ENCODE measurements at places on chromosomes 13 and 19. TPM values are rescaled to one million over a fixed set of nuclear protein-coding genes. Genes with fewer than 3 reads are reported as not detected.

DNA sequence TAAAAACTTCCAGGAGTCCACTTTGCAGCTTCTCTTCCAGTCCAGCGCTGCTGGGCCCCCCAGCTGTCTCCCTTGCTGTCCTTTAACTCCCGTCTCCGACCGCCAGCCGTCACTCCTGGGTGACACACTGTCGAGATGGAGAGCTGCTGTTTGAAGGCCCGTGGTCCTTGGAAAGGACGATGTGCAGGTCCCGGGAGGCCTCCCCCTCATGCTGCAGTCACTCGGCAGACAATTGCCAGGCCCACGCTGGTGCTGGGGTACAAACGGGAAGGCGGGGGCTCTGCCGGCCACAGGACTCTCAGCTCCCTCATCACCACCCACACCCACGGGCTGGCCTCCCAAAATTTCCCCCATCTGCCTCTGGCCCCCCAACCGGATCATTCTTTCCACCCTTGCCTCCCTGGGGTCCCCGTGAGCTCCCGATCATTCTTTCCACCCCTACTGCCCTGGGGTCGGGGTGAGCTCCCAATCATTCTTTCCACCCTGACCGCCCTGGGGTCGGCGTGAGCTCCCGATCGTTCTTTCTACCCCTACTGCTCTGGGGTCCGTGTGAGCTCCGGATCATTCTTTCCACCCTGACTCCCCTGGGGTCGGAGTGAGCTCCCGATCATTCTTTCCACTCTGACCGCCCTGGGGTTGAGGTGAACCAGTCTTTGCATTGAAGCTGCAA is 16.0 kb upstream of the ZNF554 start:
- no peak overlapping the region for H3K4me3 ChIP-seq
- DNase-seq = no peak
- no peak overlapping the region for H3K27ac ChIP-seq
- H3K4me1 ChIP-seq = no peaks in the 10 kb centered on the region

DNA sequence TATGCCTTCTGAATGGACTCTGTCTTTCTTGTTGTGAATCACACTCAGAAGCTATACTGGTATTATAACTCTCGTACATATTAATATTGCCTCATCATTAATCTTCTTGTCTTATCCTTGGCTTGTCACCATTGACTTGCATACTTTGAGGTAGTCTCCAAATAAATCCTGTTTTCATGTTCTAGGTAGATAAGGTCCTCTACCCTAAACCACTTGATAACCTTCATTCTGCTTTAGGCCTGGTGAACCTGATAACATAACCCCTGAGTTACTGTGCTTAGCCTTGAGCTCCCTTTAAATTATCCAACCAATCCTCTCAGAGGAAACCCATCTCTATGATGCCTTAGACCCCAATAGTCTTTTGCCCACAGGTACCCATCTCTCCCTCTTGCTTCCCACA is 1162.3 kb downstream of the SLITRK1 start:
- no peak for DNase-seq
- H3K4me3 ChIP-seq = no peak overlapping the region
- no peak overlapping the region for H3K27ac ChIP-seq
- H3K4me1 ChIP-seq = no peaks in the 10 kb centered on the region
- no peaks in the 10 kb centered on the region for H3K36me3 ChIP-seq

The DAND5 gene
- total RNA-seq = not detected

The ZNF302 gene
- total RNA-seq = 41.5 TPM

- no peak overlapping the region for H3K27ac ChIP-seq
- DNase-seq = no peak
- H3K27me3 ChIP-seq = peaks cover 21% of the 10 kb centered on the region
These were observed 257.8 kb downstream of the TBC1D4 start for GRCh38 chr13:75224053-75224742.

DNA sequence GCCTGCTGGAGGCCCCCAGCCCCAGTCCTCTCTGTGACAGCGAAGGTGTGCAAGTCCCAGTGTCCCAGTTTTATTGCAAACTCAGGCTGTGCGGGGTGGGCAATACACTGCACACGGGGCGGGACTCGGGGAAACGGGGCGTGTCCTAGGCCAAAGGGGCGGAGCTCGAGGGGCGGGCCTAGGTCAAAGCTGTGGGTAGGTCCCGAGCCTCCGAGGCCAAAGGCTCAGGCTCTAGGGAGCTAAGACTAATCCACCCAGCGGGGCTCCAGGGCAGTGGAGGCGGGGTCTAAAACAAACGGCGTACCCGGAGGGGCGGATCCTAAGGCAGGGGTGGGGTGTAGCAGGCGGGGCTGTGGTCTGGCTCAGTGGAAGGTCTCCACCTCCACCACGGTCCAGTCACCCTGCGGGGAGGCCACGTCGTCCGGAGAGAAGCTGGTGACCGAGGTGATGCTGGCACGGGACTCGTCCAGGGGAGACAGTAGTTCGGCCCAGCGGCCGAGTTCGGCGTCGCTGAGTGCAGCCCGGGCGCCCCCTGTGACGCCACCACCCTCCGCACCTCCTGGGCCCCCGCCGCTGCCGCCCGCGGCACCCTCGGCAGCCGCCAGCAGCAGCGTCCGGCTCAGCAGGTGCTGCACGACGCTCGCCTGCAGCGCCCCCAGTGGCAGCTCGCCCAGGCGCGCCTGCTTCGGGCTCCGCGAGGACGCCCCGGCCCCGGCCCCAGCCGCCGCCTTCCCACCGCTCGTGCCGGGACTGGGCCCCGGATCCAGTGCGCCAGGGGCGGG is 5.3 kb downstream of the PRR36 start:
- no peak for DNase-seq
- peaks cover 26% of the 10 kb centered on the region for H3K27me3 ChIP-seq
- H3K4me3 ChIP-seq = peak overlapping the region; percentile 71
- peaks cover 4% of the 10 kb centered on the region for H3K36me3 ChIP-seq

All from type B pancreatic cell (in vitro differentiated cells).